ENCODE measurements at places on chromosomes 3 and 15.

- no peak for DNase-seq
Observed at GRCh38 chr3:186333256-186333655, 28.8 kb downstream of the DGKG start.

DNA sequence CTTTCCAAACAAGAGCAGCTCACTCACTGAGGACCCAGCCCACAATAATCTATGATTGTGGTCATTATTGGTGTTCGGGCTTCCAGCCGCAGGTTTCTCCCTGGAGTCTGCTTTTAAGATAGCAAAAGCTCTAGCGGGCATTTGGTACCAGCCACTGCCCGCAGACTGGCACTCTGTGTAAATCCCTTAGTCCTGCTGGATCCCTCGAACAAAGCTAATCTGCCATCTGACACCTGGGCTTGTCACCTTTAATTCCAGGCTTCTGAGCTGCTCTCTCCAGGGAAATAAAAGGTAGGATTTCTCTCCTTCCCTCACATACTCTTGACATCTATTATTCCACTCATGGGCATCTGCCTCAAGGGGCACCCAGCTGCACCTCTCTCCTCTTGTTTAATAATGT is 158.7 kb downstream of the PDCD6IP start:
- no peak for DNase-seq

DNA sequence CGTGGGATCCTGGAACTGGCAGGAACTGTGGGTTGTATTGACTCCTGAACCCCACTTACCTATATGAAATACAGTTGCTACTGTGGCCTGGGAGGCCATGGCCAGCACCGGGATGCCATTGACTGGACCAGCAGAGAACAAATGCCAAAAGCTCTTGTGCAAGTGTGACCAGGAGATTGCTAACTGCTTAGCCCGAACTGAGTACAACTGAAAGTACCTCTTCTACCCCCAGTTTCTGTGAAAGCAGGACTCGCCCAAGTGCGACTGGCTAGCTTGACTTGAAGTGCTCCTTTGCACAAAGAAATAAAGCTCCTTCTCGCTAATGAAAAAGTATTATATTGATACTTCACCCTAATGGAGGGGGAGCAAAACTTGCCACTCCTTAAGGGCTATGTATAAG is 101.3 kb upstream of the ATP11B start:
- DNase-seq = no peak

DNA sequence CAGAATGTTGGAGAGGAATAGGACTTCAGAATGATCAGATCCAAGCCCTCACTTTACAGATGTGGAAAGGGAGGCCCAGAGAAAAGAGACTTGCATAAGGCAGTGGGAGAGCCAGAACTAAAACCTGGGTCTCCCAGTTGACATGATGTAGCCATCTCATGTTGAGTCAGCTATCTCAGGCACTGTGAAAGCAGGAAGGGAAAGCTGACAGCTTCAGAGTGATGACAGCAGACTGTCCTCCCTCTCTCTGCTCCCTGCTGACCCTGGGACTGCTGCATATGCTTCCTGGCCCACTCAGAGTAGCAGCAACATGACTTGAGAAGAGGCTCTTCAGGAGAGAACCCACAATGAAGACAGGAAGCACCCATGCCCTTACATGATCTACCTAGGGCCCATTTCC is 14.7 kb downstream of the FHIT start:
- no peak for DNase-seq

DNA sequence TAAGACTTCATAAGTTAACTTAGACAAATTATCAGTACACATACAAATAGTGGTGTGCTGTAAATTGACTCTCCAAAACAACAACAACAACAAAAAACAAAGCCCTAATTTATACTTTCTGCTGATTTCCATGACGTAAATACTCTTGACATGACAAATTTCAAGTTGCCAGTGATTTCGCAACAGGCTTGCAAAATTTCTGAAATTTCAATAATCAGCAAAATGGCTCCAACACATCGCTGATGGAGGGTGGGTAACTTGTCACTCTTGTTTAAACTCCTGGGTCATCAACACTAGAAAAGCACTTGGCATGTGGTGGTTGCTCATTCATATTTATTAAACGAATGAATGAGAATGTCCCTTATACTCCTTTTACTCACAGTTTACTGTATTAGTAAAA is 205.2 kb upstream of the SATB1 start:
- no peak for DNase-seq

- no peak for DNase-seq
Observed at GRCh38 chr3:112730210-112730609, 89.3 kb upstream of the CCDC80 start.

Data from germinal center (tissue), 1 donor.